NCI-H1105 (cell line): ENCODE measurements at places on chromosomes 7 and 10.

- DNase-seq: no peak
Observed at GRCh38 chr10:126387931-126388911, at the start of gene ADAM12. Gene ADAM12, minus strand, starts transcription at chr10:126388477. Its CDS starts 332 bp downstream, at chr10:126388145.

DNA sequence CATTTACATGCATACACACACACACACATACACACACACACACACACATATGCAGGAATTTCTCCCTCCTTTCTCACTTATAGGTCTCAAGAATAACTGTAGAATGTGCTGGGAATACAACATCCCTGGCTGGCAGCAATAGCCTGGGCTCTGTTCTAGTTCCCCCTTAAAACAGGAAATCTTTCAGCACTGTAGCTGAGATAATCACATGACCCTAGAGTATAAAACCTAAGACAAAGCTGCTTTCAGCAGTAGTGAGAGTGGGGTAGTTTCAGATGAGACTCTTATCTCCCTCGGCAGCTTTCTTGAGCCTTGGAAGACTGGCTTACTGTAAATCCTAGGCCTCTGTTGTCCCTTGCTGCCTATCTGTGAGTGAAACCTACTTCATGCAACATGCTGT, 137.4 kb upstream of the AKR1E2 start:
- DNase-seq: no peak

DNA sequence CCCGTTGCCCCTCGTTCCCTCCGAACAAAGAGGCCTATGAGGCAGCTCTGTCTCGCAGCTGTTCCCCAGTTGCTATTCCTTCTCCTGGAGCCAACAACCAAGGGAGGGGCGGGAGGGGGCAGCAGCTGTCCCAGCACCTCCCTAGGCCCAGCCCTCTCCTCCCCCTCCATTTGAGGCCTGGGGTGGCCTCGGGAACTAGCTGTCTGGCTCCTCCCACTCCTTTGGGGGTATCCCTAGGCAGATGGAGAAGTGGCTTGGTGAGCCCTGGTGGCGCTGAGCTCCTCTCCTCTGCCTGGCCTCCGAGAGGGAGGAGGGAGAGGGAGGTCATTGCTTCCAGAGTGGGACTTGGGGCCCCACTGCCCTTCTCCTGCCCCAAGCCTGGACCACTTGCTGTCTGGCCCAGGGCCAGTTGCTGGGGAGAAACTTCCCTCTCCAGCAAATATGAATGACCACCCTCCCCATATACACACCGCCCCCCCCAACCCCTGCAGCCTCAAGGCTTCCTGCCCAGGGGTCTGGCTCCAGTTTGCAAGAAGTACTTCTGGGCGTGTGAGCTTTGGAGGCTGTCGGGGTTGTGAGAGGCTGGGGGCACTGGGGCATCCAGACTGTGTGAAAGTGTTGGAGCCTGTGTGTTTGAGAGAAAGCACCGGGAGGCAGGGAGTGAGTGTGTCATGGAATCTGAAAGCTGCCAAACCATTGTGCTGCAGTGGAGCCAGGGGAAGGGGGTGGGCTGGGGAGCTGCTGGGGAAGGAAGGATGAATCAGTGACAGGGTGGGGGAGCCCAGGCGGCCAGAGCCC, 3.1 kb downstream of the FLNC start:
- no peak for DNase-seq

GRCh38 chr7:99504281-99504602, 220 bp upstream of the ZKSCAN5 start:
- peak; percentile 96 for DNase-seq

- DNase-seq: no peak
Observed at GRCh38 chr7:98852826-98853225, 17.0 kb downstream of the TMEM130 start.

DNA sequence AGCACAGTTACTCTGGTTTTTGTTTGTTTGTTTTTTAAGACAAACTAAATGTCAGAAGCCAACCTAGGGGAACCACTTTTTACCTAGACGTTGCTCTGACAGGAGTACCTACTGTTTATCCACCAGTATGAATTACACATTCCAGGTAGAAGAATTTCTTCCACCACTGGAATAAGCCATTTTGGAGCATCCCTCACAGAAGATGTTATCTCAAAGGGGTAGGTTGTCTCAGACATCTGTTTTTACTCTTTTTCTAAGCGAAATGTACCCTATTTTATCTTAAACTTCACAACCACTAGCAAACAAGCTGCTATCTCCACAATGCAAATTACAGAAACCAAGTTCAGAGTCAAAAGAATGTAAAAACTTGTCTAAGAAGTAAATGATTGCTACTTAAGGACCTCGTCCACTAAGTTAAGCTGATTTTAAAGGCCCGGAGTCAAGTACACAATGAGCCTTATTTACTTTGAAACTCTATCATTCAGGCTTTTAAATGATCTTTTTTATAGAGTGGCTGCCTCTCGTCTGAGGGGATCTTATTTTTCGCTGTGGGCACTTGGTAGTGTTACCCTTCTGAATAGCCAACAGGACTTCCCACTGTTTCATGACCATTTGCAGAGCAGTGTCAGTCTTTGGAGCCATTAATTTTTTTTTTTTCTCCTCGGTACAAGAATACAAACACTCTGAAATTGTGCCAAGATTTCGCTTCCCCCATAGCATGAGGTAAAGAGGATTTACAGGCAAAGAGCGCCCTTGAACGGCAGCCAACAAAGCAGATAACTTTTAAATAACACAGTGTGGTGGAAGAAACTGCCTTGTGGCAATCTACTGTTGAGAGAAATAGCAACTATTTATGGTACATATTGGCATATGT, 15.7 kb upstream of the ARMC3 start:
- peak; percentile 84 for DNase-seq

- no peak for DNase-seq
Observed at GRCh38 chr10:78375854-78376785, 342.5 kb downstream of the RPS24 start.

- no peak for DNase-seq
Observed at GRCh38 chr7:87480386-87480785, 4.9 kb upstream of the ABCB4 start.

DNA sequence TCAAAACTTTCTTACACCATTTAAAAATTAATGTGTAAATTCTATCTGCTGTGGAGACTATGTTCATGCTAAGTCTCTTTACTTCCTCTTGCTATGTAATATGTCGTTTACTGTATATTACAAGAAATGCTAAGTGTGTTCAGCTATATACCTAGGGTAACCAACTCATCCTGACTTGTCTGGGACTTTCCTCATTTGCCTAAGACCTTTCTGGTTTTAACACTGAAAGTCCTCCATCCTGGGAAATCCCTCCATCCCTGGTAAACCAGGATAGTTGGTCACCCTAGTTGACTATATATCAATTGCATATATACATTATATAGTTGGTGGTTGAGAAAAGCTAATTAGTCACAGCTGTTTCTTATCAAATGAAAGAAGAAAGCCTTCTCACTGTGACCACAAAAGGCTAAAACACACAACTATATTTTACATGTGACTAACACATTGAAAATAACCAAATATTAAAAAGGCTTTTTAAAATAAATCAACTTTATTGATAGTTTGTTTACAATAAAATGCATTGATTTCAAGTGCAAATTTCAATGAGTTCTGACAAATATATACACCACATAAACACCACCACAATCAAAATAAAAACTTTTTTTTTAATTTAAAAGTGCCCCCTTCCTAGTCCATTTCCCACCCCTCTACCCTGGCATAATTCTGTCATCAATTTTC, 167.7 kb upstream of the INHBA start:
- DNase-seq: no peak

- peak; percentile 68 for DNase-seq
Observed at GRCh38 chr7:27999829-28000228, 180.8 kb downstream of the JAZF1 start.

DNA sequence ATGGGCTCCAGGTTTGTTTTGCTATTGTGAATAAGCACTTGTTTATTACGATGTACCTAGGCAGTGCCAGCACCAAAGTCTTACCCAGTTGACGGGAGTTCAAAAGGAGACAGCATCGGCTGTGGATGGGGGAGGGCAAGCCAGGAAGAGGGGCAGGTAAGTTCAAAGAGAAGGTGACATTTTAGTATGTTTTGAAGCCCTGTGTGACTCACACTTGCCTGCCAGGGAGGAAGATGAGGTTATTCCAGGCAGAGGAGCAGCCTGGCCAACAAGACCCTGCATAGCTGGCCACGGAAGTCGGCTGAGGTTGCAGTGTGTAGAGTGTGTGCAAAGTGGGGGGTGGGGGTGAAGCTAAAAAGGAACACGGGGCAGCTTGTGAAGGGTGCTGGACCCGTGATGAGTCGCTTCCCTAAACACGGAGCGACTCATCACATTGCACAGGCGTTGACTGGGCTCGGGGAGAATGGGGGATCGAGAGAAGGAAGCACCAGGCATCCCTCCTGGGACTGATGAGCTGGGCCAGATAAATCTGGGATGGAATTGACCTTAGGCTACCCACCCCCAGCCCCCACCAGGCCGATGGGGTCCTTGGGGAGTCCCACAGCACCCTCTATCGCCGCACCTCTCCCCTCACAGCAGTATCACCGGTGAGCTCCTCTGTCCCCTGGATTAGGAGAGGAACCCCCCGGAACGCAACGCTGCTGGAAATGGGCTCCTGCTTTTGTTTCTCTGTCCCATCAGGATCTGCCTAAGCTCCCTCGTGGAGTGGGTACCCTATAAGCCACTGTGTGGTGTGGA, 97.9 kb upstream of the IKZF1 start:
- DNase-seq: no peak

DNA sequence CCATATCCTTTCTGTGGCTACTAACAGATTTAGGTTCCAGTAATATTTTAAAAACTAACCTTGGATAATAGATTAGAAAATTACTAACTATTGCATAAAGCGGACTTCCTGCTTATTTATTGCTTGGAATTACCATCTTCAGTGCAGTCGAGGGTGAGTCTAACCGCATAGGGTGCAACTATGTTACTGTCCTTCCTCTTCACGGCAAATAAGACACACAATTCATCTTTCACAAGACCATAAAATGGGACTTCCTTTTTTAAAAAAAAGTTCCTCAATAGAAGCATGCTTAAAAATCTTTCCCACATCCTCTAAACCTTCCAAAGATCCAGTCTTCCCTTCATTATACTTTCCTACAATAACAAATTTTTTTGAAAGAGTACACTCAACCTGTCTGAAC, 2.1 kb downstream of the SLC25A40 start:
- no peak for DNase-seq

GRCh38 chr10:2817940-2818636, 249.3 kb upstream of the PFKP start:
- DNase-seq: no peak

DNA sequence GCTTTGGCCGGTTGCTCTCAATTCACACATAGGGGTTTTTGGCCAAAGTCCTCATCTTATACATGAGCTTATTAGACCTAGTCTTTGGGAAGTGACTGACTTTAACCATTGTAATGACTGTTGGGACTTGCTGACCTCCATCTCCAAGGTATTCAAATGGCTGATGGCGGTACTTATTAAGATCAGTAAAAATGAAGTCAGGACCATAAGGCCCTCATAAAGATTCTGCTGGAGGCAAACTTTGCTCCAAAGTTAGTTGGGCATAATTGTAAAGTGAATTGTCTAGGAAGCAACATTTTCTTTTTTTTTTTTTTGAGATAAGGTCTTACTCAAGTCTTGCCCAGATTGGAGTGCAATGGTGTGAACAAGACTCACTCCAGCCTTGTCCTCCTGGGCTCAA, 76.3 kb upstream of the MKLN1 start:
- no peak for DNase-seq

DNA sequence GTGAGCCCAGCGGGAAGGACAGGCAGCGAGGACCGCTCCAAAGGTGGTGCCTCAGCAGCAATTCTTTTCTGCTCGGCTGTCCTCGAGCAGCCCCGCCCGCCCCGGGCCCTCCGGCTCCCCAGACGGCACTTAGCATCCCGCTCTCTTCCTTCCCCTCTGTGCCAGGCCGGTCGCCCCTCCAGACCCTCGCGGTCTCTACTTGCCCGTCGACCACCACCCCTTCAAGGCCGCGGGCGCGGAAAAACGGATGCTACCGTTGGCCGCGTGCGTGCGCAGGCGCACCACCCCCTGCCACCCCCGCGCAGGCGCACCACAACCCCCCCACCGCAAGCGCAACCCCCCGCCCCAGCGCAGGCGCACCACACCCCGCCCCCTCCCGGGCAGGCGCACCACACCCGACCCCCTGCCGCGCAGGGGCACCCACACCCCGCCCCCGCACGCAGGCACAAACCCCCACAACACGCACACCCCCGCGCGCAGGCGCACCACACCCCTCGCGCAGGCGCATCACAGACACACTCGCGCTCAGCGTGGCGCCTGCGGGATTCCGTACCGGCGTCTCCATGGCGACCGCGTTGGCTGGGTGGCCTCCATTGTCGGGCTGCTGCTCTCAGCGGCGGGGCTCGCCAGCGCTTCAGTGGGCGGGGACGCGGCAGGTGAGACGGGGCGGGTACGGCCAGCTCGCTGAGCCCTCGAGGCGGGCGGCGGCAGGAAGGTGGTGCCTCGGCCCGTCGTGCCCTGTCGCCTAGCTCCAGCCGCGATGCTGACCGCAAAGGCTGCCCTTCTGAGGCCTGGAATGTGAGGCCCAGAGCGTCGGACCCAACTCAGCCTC, at the start of gene LRRC27:
Gene LRRC27, plus strand, starts transcription at position 593 of the 832 bp plus-strand sequence. CDS start 1,332 bp downstream, outside the sequence.
- peak; percentile 90 for DNase-seq

GRCh38 chr10:129766611-129767550, 197.2 kb downstream of the EBF3 start:
- no peak for DNase-seq

GRCh38 chr7:128419257-128419656, 9.5 kb upstream of the IMPDH1 start:
- DNase-seq: no peak

DNA sequence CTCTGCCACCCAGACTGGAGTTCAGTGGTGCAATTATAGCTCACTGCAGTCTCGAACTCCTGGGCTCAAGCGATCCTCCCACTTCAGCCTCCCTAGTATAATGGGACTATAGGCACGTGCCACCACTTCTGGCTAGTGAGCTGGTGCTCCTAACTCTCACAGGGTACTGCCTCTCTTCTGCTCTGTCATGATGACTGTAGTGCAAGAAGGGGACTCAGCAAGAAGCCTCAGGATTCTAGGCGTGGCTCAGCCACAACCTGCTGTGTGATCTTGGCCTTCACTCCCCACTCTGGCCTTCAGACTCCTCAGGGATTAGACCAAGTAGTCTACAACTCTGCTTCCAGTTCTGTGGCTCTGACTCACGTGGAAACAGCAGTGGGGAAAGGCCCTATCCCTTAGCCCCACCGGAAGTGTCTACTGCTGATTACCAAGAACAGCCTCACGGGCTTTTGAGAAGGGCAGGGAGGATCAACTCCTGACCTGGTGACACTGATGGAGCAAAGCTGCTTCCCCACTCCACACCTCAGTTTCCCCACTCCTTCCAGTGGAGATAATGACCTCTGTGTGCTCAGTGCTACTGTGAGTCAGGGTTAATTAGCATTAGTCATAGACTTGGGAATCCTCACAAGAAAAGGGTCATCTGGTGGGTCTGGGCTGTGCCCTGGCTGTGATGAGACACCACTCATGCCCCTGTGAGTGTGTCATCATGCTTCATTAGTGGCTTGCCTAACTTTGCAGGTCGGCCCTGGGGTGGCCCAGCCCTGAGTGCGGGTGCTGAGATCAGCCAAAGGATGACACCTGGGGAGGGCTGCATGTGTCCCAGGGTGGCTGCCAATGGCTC, 41.1 kb downstream of the ZC3HC1 start:
- DNase-seq: no peak
